Progenitor cell of endocrine pancreas (in vitro differentiated cells): ENCODE measurements at places on chromosomes 16 and 17. TPM values are rescaled to one million over a fixed set of nuclear protein-coding genes. Genes with fewer than 3 reads are reported as not detected.
A peak's percentile ranks its signal among the peaks of the same experiment; 100 is the strongest.

TBC1D3K gene
- not detected in 2 replicates for total RNA-seq

SHISA6 gene
- total RNA-seq = 1.0 and 1.2 TPM in 2 replicates

PIRT gene
- total RNA-seq = not detected in 2 replicates

JMJD6 gene
- total RNA-seq = 24.1 and 25.6 TPM in 2 replicates

CEP20 gene
- 20.9 and 23.8 TPM in 2 replicates for total RNA-seq

KRTAP1-5 gene
- not detected in 2 replicates for total RNA-seq

TRAPPC1 gene
- 139 and 141 TPM in 2 replicates for total RNA-seq

DNAH9 gene
- 1.5 and 2.3 TPM in 2 replicates for total RNA-seq

GRCh38 chr16:1460602-1461138, 14.2 kb downstream of the CLCN7 start:
- H3K4me1 ChIP-seq = no peaks in the 10 kb centered on the region
- no peak for DNase-seq
- H3K36me3 ChIP-seq = no peaks in the 10 kb centered on the region
- no peaks in the 10 kb centered on the region for H3K27me3 ChIP-seq

- peak overlapping the region; percentile 5 for H3K4me3 ChIP-seq
- no peaks in the 10 kb centered on the region for H3K27me3 ChIP-seq
- H3K27ac ChIP-seq = peak overlapping the region; percentile 84
Measured at GRCh38 chr16:73016488-73016830, 31.5 kb downstream of the ZFHX3 start.

- H3K36me3 ChIP-seq = no peaks in the 10 kb centered on the region
- no peak for DNase-seq
- H3K27ac ChIP-seq = no peak overlapping the region
- peaks cover 2% of the 10 kb centered on the region for H3K4me1 ChIP-seq
- H3K27me3 ChIP-seq = no peaks in the 10 kb centered on the region
- H3K4me3 ChIP-seq = no peak overlapping the region
Measured at GRCh38 chr17:81160306-81160705, 5.0 kb upstream of the PVALEF start.

DNA sequence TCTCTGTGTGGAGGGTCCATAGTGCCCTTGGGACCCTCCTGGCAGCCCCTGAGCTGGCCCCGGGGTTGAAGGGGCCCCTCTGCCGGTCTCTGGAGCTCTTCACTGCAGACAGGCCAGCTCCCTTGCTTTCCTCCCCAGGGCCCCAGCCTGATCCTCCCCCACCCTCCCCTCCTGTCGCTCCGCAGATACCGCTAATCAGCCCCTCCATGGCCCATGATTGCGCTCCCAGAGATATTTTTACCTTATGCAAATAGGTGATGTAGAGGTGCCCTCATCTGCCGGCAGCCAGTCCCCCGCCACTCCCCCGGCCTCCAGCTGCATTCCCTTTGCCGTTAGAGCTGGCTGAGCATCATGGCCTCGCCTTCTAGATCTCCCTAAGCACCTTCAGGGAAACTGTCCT, 9.2 kb downstream of the MMP15 start:
- H3K27me3 ChIP-seq = no peaks in the 10 kb centered on the region
- H3K36me3 ChIP-seq = peaks cover 12% of the 10 kb centered on the region
- DNase-seq = no peak

- peaks cover 2% of the 10 kb centered on the region for H3K36me3 ChIP-seq
- no peaks in the 10 kb centered on the region for H3K27me3 ChIP-seq
- DNase-seq = no peak
- no peaks in the 10 kb centered on the region for H3K4me1 ChIP-seq
- H3K27ac ChIP-seq = no peak overlapping the region
Measured at GRCh38 chr17:80786887-80787286, 204.8 kb upstream of the CHMP6 start.

- no peaks in the 10 kb centered on the region for H3K4me1 ChIP-seq
- peaks cover 3% of the 10 kb centered on the region for H3K27me3 ChIP-seq
- H3K36me3 ChIP-seq = no peaks in the 10 kb centered on the region
- DNase-seq = no peak
- H3K27ac ChIP-seq = no peak overlapping the region
Measured at GRCh38 chr17:46003907-46004748, 5.1 kb downstream of the STH start.

GRCh38 chr17:48883171-48883570, 9.4 kb upstream of the ATP5MC1 start:
- H3K27me3 ChIP-seq = peaks cover 7% of the 10 kb centered on the region
- DNase-seq = no peak
- H3K27ac ChIP-seq = no peak overlapping the region
- H3K36me3 ChIP-seq = no peaks in the 10 kb centered on the region
- no peaks in the 10 kb centered on the region for H3K4me1 ChIP-seq

GRCh38 chr17:79201536-79202227, 127.1 kb downstream of the ENGASE start:
- no peaks in the 10 kb centered on the region for H3K36me3 ChIP-seq
- no peak for DNase-seq
- peaks cover 60% of the 10 kb centered on the region for H3K27me3 ChIP-seq
- H3K4me1 ChIP-seq = no peaks in the 10 kb centered on the region
- H3K4me3 ChIP-seq = no peak overlapping the region

- H3K4me1 ChIP-seq = peaks cover 2% of the 10 kb centered on the region
- peaks cover 17% of the 10 kb centered on the region for H3K36me3 ChIP-seq
- no peaks in the 10 kb centered on the region for H3K27me3 ChIP-seq
- H3K4me3 ChIP-seq = no peak overlapping the region
- no peak overlapping the region for H3K27ac ChIP-seq
Measured at GRCh38 chr16:19071811-19072777, 4.7 kb downstream of the COQ7 start.

- H3K4me1 ChIP-seq = peaks cover 4% of the 10 kb centered on the region
- H3K27ac ChIP-seq = no peak overlapping the region
- H3K4me3 ChIP-seq = no peak overlapping the region
- DNase-seq = no peak
Measured at GRCh38 chr17:40451420-40451819, 8.2 kb downstream of the IGFBP4 start.

GRCh38 chr17:32943647-32944191, 15.8 kb downstream of the TMEM98 start:
- peaks cover 19% of the 10 kb centered on the region for H3K4me1 ChIP-seq
- no peak for DNase-seq
- no peak overlapping the region for H3K4me3 ChIP-seq

DNA sequence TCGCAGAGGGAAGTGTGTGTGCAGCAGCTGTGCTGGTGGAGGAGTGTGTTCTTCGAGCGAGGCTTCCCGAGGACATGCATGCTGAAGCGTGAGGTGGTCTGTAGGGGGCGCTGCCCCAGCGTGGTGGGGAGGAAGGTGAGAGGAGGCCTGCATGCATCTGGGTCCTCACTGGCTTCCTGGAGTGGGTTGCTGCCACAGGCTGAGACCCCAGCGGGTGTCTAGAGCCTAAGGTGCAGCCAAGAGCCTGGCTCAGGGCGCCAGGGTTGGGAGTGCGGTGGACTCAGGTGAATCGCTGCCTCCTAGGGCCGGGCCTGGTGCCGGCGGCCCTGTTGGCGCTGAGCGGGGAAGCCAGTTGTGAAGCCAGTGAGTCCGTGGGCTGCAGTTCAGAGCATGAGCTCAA, 7.5 kb upstream of the HSD3B7 start:
- no peaks in the 10 kb centered on the region for H3K27me3 ChIP-seq
- no peak for DNase-seq
- peaks cover 28% of the 10 kb centered on the region for H3K36me3 ChIP-seq
- H3K27ac ChIP-seq = peak overlapping the region; percentile 29
